ENCODE measurements at places on chromosomes 3 and 15.
A peak's percentile ranks its signal among the peaks of the same experiment; 100 is the strongest.

GRCh38 chr3:146968204-146968651, 363.1 kb upstream of the PLSCR5 start:
- no peak for DNase-seq

DNA sequence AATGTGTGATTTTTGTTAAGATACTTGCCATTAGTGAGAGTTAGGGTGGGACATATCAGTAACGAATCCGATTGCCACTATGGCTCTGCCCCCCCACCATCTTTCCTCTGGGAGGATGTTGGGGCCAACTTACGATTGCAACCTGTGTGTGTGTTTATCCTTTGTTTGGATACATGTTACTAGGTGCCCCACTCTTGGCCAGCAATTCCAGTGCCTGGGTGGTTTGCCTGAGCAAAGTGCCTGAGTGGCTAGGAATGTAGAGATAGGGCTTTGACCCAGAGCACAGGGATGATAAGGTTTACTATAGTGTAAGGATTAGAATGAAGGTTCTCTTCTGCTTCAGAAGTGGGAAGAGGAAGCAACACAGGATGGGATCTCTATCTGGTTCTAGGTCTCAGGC, 231.8 kb downstream of the TP63 start:
- no peak for DNase-seq

DNA sequence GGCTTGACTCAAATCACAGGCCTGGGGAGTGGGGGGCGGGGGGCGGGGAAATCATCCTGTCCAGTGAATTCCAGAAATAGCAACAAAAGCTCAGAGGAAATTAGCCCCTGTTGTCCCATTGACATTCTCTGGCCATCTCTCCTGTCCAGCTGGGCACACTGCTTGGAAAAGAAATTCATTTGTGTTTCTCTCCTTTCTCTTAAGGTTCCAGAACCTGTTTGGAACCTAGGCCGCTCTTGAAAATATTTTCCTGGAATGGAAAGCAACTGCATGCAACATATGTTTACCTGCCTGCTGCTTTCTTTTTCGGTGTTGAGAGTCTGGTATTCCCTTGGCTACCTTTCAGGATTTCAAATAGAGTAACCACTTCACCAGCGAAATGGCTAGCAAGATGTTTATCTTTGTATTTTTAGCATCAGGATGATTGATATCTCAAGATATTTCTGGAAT, 169.0 kb downstream of the GHSR start:
- DNase-seq = no peak

- no peak for DNase-seq
Observed at GRCh38 chr3:169213956-169214355, 449.6 kb downstream of the MECOM start.

DNA sequence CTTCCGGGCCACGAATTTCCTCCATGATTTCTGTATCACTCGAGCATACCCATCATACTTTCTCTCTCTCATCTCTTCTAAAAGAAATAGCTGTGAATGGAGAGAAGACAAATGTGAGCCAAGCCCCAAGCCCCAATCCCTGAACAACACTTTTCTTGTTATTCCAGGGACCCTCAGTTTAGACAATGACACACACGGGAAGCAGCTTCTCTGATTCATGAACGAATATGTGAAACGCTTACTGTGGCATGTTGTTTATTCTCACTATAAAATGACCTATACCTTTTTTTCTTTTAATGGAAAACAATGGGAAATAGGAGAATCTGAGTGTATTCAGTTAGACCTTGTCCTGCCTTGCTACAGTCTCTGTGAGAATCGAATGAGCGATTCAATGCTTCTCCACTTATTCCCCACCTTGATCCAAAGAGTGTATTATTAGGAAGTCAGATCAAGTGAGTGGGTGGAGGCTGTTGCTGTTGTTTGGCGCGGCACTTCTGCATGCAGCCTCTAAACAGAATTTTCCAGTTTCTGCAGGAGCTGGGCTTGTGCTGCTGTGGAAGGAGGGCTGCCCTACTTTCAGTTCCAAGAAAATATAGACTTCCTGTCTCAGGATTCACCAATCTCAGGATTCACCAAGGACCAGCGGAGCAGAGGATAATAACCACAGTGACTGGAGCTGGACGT, 32.4 kb upstream of the LDHAL6B start:
- DNase-seq = no peak

- no peak for DNase-seq
Observed at GRCh38 chr15:65930134-65930533, 60.8 kb downstream of the RAB11A start.

DNA sequence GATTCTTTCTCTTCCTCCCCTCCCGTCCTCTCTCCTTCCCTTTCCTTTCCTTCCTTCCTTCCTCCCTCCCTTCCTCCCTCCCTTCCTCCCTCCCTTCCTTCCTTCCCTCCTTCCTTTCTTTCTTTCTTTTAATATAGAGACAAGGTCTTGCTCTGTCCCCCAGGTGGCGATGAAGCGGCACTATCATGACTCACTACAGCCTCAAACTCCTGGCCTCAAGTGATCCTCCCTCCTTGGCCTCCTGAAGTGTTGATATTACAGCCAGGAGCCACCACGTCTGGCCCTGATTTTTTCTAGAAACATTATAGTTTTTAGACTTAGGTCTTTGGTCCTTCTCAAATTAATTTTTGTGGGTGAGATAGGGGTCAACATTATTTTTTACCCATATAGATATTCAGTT, 15.5 kb downstream of the GRM2 start:
- DNase-seq = no peak

DNA sequence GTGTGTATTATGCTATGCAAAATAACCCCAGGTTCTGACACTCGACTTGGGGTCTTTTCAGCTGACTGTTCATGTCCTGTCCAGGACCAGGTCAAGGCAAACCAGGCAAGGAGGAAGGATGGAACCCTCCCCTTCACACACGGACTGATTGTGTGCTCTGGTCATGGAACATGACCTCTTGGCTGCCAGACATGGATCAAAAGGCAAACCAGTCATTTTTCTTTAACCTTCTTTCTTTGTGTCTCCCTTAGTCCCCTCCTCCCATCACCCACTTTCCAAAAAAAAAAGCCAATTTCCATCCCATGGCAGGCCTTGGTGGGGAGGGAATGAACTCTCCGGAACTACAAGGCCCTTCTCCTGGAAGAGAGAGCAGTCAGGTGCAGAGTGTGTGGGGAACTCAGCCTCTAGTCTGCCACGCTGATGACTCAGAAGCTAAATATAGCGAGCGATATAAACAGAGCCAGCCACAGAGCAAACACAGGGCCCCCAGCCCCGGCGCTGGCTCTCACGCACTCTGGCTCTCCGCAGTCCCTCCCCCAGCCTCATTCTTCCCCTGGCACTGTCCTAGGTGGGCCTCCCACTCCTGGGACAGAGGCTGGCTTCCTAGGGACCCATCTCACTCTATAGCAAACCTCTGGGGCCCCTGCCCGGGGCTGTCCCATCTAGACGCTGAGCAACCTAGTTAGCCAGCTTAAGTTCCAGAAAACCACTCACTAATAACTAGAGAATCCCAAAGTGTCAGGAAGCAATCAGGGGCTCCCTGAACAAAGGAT, 10.0 kb downstream of the BMF start:
- DNase-seq = peak; percentile 24

DNA sequence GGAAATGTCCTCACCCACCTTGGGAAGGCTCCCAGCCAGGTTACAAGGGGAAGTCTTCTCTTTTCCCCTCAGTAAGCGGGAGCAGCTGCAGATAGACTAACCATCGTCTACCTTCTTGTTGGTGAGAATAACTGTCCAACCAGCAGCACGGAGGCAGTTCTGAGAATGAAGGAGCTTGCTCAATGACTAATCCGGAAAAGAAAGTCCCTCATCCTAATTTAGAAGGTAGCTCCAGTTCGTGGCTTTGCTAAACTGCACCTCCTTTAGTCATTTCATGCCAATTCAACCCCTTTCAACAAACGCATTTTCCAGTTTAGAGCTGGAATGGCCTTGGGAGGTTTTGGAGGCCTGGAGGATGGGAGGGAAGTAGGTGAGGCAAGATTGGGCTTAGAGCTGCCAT, 527.4 kb upstream of the PROK2 start:
- no peak for DNase-seq

DNA sequence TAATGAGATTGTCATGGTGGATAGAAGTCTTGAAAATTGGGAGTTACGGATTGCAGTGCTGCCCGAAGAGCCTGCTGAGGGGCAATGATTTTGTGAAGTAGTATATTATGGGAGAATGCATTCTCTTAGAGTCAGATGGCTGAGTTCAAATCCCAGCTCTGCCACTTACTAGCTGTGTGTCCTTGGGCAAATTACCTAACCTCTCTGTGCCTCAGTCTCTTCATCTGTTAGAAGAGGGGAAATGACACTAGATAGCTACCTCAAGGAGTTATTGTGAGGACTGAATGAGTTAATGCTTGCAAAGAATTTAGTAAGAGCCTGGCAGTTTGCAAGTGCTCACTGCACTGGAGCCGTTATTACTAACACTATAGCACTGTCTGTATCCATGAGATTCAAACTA, 15.4 kb downstream of the FGD5 start:
- DNase-seq = no peak

GRCh38 chr15:70497661-70498060, 265.7 kb downstream of the UACA start:
- no peak for DNase-seq

DNA sequence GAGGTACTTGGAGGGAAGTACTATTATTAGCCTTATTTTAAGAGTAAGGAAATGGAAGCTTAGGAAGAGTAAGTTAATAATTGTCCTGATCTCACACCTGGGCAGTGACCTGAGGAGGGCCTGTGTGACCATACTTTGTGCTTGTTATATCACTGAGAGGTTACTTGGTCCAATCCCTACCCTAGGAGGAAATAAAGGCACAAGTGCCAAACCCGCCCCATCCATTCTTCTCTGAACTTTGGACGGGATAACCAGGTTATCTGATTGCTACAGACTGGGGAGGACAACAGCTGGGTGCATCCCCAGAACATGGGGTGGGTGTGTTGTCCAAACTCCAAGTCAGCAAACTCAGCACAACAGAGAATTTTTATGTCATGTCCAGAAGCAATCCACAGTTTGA, 77.7 kb upstream of the NR2E3 start:
- no peak for DNase-seq

DNA sequence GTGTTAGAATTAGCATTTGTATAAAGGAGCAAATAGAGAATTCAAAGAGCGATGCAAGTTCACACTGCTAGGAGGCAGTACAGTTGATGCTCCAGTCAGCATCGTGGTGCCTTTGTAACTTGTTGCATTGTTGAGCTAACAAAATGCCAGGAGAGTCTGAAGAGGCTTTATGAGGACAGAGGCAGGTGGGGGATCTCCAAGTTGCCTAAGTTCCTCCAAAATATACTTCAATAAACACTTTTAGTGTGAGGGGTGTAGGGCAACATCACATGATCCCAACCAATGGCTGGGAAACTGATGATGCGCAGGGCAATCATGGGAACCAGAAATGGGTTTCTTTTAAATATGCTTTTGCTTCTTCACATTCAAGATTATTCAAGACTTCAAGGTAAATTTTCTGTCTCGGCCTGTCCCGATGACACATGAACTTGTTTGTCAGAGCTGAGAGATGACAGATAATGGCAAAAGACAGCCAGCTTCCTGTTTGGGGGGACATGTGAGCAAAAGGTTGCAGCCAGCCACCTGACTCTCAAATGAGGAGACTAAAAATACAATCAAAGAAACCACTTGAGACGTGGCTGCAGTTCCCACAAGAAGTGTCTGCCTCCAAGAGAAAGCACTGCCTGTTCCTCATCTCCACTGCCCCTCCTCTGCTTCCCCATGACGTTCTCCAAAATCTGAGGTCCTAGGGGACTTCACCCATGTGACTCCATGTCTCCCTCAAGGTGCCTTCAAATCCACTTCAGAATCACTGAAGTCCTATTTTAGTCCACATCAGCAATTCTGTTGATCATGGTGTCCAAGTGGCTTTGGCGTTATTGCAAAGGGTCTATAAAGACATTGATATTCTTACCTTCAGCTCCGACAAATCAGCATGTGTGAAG, 39.3 kb downstream of the KLHL6 start:
- peak; percentile 40 for DNase-seq

- no peak for DNase-seq
Observed at GRCh38 chr3:53199834-53200233, 38.8 kb downstream of the PRKCD start.

DNA sequence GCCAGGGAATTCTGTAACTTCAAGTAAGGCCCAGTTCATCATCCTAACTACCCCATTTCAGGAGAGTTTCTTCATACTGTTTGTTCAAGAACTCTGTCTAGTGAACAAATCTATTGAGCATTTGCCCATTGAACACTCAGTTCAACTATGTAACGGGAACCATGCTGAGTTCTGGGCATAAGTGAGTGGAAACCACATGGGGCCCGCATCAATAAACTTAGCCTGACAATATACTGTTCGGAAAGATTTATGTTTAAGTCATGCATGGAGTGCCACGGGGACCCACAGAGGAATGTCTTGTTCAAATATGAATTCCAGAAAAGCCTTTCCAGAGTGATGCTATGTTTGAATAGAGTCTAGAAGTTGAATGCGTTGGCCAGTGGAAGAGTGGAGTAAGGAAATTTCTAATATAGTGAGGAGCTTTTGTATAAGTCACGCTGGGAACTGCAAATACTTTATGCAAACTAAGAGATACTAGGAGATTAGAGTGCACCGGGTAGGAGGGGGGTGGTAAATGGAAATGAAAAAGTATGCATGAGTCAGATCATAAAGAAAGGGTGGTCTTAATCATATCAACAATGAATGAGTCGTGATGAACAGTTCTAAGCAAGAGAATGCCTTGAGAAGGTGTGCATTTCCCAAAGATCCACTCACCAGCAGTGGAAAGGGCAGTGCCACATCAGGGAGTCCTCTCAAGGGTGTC, 279.8 kb downstream of the VPS13C start:
- no peak for DNase-seq

DNA sequence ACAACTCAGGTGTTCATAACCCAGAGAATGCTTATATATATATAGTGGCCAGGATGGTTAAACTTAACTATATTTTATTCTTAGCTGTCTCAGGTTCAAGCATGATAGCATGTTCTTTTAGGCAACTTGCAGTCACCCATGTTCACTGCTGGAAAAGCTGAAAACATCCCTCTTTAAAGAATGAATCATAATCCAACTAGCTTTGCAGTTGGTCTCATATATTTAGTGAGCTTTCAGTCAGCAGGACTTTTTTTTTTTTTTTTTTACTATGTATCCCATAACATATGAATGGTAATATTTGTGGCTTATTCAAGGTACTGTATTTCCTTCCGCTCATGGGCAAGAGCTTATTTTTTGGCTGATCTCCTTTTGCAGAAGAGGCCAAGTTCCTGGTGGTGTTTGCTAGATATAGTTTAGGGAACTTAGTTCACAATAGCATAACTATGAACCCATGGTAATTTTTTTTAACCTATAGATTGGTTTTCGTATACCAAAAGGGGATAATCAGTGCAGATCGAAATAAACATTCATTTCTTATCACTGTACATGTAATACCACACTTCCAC, 77.6 kb downstream of the CMSS1 start:
- no peak for DNase-seq

DNA sequence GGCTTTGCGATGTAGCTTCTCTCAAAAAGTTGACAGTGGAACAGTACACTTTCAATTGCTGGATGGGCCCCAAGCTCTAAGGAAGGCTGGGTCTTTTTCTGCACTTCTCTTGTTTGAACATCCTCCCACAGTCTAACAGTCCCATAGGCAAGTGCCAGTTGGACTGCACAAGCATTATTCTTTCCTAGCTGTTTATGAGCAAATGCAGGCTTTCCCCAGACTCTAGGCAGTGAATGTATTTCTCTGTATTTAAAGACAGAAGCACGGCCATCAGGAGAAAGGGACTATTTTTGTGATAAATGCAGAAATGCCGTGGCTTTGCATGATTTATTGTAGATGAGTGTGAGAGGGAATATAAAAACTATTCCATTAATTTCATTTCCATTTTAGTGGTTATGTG, 539.3 kb upstream of the LMCD1 start:
- no peak for DNase-seq

GRCh38 chr3:138206196-138206595, 19.1 kb downstream of the ARMC8 start:
- DNase-seq = no peak

GRCh38 chr3:94972066-94972465, 909.2 kb downstream of the NSUN3 start:
- DNase-seq = no peak
